ENCODE measurements at places on chromosomes 13 and 19. TPM values are rescaled to one million over a fixed set of nuclear protein-coding genes. Genes with fewer than 3 reads are reported as not detected.

SPACA4 gene
- not detected for total RNA-seq

ZNF701 gene
- 35.1 TPM for total RNA-seq

TUBA3C gene
- total RNA-seq: not detected

OR10H5 gene
- total RNA-seq: not detected

TEX29 gene
- total RNA-seq: 2.2 TPM

BEST2 gene
- total RNA-seq: not detected

PCP2 gene
- not detected for total RNA-seq

ANKRD24 gene
- 41.4 TPM for total RNA-seq
